Temporal lobe (tissue), 4 donors: ENCODE measurements at places on chromosomes 16 and 17. TPM values are rescaled to one million over a fixed set of nuclear protein-coding genes. Genes with fewer than 3 reads are reported as not detected.

DCAKD gene
- total RNA-seq = 36.4 TPM

COPZ2 gene
- total RNA-seq = 2.0 TPM

CTF1 gene
- under 0.01 TPM for total RNA-seq

PRPSAP1 gene
- total RNA-seq = 53.6 TPM

COTL1 gene
- total RNA-seq = 62.0 TPM

MILR1 gene
- 0.98 TPM for total RNA-seq
